ENCODE measurements at places on chromosomes 3 and 15.

DNA sequence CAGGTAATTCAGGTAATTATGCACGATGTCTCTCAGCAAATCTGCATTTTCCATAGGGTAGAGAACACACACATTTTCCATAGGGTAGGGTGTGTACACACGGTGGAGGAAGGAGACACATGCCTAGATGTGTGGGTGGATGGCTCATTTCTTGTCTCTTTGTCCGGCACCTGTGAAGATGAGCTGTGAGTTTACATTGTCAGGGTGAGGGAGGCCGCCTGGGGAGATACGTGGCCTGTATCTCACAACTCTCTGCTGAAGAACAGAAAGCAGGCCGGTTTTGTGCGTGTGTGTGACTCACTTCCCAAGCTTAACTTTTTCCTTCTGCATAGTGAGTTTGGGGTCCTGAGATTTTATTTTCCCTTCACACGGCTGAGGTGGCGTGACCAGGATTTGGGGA, 60.3 kb downstream of the SLC6A6 start:
- no peak for DNase-seq

DNA sequence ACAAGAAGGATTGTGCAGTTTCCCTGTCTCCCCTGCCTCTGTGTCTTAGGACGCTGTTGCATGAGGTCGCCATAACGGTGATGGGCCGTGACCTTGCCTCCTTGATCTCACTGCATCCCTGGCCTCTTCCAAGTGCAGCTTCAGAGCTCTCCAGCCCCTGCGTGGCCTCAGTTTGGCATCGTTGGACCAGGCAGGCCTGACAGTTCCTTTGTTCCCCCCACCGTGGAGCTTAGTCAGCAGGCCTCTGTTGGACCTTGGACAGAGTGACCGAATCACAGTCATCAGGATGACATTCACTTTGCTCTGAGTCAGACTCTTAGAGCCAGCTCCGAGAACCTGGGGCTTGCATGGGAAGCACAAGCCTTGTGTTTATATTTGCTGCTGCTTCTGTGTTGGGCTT, 139.4 kb downstream of the OPA1 start:
- DNase-seq, result no peak

GRCh38 chr15:65937476-65937875, 68.2 kb downstream of the RAB11A start:
- no peak for DNase-seq

DNA sequence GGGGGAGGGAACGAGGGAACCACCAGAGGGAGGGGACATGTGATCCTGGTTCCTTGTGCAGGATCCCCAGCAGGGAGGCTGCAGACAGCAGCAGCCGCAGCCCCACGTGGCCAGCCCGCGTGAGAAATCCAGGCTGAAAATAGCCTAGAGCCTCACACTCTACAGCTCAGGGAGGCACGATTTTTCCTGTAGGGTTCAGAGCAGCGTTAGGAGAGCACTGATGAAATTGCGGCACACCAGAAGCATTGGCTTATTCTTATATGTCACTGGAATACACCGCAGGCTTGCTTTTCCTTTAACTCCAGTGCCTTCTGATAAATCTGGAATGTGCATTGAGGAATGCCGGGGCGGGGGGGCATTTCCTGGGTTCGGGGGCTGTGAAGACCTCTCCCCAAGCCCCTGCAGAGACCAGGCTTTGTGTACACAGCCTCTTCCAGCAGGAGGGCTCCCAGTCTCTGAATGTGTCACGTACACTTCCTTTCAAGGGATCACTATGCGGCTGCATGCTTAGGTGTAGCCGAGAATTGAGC, 193.0 kb downstream of the ATP10A start:
- DNase-seq, result no peak

DNA sequence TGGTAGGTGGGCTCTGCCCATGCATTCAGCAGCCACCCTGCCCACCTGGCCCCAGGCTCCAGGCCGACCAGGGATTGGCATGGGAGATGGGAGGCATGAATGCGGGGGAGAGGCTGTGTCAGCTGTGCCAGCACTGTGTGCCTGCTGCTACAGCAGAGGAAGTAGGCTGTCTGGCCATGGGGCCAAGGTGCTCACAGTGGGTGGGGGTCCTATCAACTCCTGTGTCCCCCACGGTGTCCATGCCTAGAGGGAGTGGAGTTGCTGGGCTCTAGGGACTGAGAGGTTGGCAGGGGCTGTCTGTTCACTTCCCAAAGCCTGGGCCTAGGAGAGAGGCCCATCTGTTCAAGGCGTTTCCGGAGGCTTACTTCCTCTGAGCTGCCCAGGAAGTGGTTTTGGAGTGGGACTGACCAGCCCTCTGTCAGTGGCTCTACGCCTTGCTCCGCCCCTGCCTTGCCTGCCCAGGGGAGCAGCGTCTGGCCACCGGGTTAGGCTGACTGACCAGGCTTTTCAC, 5.8 kb downstream of the PRKCD start:
- DNase-seq, result no peak

DNA sequence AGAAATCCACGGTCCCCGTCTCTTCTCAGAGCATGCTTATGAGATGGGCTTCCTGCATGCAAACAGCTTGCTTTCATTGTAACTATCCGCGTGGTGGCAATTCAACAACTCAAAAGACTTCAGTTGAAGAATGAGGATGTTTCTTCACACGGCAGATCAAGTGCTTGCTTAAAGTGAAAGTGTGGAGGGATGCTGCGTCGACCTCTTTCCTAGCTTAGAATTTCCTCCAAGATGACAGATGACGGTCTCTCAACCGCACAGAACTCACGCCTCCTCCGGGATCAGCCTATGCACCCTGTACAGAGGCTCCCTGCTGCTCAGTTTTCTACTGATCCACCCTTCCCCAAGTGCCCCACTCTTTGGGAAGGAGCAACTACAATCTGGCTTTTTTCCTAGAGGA, 47.8 kb downstream of the PCSK6 start:
- DNase-seq, result no peak

Data from stimulated activated CD8-positive, alpha-beta memory T cell treated with anti-CD3 and anti-CD28 coated beads, Interleukin-4, amount 100 ng/mL, for 1 hour (primary cell).